ENCODE measurements at places on chromosomes 1 and 21.
A peak's percentile ranks its signal among the peaks of the same experiment; 100 is the strongest.

DNA sequence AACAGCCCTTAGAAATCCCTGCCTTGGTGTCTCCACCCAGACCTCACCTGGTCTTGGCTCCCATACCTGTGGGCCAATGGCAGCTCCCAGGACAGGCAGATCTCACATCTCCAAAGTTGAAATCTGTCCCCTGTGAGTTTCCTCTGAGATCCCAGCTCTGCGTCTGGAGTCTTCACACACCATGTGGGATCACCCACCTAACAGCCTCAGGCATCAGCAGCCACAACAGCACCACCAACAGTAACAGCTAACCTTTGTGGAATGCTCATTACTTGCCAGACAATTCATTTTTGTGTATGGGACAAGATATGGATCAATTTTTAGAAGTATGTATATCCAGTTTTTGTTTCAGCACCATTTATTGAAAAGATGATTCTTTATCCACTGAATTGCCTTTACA is 523.2 kb downstream of the MATN1 start:
- DNase-seq, result no peak

DNA sequence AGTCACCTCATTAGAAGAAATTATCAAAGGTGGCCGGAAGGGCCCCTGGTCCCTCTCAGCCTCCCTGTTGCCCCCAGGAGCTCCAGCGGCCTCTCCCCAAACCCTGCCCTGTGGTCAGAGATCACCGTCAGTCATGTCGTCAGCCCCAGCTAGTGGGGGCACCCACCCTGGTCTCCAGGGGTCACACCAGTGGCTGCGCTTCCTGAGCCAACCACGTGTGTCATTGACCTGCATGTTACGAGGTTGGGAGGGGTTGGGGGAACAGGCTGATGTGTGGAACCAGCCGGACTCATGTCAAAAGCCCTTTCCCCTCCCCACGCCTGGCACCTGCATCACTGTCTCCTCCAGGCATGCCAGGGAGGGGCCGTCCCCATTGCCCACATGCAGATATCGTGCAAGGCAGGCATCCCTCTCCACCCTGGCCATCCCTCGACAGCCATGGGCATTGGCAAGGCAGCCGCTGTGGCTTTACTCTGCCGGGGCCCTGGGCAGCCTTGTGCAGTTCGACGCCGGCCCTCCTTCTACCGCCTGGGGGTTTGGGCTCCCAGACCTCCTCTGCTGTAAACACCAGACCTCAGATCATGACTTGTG is 128.7 kb downstream of the CRYAA start:
- no peak for DNase-seq

- no peak for DNase-seq
Measured at GRCh38 chr1:193657552-193657951, 471.1 kb upstream of the B3GALT2 start.

GRCh38 chr1:152941037-152941711 is 5.8 kb upstream of the SPRR5 start:
- no peak for DNase-seq

DNA sequence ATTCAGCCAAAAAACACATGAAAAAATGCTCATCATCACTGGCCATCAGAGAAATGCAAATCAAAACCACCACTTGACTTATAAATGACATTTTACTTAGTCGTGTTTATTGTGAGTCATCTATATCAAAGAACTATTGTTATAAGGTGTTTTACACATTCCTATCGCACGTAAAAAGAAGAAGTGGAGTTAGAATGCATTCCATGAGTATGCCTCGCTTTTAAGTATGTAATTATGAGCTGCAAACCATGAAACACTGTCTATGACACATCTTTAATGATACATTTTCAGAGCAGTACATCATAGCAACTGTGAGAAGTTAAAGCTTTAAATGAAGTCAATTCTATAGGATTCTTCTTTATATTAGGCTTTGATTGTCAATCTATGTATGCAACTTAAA is 614.3 kb upstream of the ADAMTS5 start:
- no peak for DNase-seq

DNA sequence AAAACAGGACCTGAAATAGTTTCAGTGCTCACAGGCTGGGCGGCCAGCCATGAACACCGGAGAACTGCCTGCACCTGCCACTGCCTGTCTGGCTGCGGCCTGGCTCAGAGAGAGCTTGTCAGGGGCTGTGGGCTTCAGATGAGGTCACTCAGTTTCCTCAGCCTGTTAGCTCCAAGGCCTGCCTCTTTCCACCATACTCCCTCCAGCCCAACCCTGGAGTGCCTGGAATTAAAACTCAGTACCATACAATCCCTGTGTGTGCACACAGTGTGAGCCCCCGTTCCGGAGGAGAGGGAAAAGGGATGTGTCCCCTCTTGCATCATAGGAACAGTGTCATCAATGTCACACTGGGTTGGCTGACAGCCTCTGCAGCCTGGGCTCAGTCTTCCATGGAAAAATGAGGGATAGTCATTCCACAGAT is 16.2 kb downstream of the CACNA1S start:
- DNase-seq, result peak; percentile 2

DNA sequence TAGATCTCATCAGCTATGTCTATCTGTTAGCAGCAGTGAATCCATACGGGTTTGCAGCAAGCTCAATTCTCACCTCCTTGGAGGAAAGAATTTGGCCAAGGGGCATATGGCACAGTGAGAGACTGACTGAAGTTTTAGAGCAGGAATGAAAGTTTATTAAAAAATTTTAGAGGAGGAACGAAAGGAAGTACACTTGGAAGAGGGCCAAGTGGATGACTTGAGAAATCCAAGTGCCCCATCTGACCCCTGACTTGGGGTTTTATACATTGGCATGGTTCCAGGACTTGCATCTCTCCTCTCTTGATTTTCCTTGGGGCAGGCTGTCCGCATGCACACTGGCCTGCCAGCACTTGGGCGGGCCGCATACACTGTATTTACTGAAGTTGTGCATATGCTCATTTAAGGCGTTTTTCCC is 9.2 kb upstream of the OSBPL9 start:
- DNase-seq, result no peak

DNA sequence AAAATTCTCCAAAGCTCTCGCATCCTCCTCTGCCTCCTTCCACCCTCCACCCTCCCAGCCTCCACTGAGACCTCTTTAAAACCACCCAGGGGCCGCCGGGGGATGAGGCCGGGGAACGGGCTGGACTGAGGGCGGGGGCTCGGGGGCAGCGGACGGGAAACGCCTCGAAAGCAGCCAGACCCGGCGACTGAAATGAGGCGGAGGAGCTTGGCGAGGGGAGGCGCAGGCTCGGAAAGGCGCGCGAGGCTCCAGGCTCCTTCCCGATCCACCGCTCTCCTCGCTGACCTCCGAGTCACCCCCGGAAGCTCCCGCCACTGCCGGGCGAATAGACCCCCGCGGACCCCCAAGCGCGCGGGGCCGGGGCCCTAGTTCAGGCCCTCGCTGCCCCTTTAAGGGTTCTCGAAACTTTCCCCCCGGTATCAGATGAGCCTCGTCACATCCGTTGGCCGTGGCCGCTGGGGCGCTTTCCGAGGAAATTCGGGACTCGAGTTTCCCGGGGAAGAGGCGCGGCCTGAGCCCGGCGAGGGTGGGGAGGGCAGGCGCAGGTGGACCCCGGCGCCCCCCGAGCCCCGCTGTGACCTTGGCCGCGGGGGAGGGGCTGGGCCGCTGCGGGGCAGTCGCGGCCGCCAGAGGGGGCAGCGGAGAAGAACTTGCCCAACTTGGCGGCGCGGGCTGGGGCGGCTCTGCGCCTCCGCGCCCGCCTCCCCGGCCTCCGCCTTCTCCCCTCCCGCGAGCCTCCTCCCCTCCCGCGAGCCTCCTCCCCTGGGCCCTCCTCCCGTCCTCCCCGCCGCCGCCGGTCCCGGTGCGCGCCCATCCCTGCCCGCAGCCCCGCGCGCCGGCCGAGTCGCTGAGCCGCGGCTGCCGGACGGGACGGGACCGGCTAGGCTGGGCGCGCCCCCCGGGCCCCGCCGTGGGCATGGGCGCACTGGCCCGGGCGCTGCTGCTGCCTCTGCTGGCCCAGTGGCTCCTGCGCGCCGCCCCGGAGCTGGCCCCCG is at the start of gene BACE2:
BACE2 (plus strand) TSS at position 813 of the 995 bp plus-strand sequence; CDS start at position 917, 104 bp downstream.
- DNase-seq, result peak; percentile 63

DNA sequence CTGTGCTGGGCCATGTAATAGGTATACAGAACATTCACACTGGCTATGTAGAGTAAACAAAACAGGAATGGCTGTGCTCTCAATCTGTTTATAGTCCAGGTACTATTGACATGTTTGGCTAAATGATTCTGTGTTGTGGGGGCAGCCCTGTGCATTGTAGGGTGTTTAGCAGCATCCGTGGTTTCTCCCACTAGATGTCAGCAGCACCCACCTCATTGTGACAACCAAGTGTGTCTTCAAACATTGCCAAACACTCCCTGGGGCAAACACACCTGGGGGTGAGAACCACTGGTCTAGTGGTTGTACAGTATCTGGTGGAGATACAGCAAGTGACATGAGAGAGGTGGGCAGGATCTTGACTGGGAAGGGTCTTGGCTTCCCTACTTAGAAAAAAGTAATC is 80.4 kb upstream of the SPATA6 start:
- no peak for DNase-seq

DNA sequence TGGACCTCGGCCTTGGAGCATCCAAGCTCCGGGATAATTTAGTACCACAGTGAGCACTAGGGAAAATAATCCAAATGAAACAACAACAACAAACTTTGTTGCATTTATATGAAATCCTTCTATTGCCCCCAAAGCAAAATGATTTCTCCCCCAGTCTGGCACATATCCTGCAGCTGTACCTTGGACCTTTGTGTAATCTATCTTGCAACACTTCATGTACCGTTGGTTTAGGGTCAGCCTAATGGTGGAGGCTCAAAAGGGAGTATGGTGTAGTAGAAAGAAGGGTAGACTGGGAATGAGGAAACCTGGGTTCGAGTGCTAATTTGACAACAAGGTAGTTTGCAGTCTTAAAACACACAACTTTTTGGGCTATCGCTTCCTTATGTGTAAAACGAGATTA is 12.1 kb downstream of the GREM2 start:
- no peak for DNase-seq

DNA sequence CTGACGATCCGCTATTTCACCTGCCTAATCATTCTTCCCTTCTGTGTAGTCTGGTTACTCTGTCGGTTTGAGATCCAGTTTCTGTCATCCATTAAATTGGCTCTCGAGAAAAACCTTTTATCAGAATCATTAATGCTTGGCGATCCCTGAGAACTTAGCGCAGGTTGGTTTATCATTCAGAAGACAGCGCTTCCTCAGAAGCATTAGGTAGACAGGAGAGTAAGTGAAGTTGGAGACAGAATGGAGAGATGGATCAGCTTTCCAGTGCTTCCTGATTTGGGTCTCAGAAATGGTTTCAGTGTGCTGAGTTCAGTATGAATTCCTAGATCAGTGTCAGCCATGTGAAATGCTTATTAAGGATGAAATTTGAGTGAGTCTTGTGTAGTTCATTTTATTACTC is 1.3 kb downstream of the USP1 start:
- DNase-seq, result peak; percentile 37

- no peak for DNase-seq
Measured at GRCh38 chr1:69244211-69244610, 323.5 kb upstream of the LRRC7 start.

GRCh38 chr1:1779320-1779675 is 1.0 kb upstream of the NADK start:
- DNase-seq, result no peak

DNA sequence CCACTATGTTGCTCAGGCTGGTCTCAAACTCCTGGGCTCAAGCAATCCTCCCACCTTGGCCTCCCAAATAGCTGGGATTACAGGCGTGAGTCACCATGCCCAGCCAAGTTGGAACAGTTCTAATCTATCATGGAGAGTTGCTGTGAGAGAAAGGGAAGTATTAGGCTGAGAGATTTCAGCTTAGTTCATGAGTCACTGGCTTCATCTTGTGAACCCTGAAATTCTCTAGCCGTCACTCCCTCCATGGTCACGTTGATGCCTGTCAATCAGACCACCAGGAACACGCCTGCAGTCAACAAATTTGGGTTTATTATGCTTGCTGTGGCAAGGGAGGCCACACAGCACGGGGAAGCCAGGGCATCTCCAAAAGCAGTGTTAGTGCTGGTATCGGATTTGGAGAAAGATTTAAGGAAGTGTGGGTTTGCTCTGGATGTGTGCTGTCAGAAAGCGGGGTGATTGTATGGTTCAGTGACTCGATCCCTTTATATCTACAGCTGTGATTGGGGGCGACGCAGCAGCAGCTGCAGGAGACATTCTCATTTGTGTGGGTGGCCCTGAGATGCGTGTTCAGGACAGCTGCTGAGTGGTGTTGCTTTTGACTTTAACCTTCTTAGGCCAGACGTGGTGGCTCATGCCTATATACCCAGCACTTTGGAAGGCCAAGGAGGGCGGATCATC is 18.7 kb downstream of the UQCRHL start:
- DNase-seq, result no peak

DNA sequence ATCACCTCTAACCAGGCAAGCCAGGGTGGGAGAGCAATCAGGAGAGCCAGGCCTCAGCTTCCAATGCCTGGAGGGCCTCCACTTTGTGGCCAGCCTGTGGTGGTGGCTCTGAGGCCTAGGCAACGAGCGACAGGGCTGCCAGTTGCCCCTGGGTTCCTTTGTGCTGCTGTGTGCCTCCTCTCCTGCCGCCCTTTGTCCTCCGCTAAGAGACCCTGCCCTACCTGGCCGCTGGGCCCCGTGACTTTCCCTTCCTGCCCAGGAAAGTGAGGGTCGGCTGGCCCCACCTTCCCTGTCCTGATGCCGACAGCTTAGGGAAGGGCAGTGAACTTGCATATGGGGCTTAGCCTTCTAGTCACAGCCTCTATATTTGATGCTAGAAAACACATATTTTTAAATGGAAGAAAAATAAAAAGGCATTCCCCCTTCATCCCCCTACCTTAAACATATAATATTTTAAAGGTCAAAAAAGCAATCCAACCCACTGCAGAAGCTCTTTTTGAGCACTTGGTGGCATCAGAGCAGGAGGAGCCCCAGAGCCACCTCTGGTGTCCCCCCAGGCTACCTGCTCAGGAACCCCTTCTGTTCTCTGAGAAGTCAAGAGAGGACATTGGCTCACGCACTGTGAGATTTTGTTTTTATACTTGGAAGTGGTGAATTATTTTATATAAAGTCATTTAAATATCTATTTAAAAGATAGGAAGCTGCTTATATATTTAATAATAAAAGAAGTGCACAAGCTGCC is 19.8 kb downstream of the CSF1 start:
- no peak for DNase-seq

GRCh38 chr1:240734001-240734400 is 122.0 kb upstream of the GREM2 start:
- no peak for DNase-seq

DNA sequence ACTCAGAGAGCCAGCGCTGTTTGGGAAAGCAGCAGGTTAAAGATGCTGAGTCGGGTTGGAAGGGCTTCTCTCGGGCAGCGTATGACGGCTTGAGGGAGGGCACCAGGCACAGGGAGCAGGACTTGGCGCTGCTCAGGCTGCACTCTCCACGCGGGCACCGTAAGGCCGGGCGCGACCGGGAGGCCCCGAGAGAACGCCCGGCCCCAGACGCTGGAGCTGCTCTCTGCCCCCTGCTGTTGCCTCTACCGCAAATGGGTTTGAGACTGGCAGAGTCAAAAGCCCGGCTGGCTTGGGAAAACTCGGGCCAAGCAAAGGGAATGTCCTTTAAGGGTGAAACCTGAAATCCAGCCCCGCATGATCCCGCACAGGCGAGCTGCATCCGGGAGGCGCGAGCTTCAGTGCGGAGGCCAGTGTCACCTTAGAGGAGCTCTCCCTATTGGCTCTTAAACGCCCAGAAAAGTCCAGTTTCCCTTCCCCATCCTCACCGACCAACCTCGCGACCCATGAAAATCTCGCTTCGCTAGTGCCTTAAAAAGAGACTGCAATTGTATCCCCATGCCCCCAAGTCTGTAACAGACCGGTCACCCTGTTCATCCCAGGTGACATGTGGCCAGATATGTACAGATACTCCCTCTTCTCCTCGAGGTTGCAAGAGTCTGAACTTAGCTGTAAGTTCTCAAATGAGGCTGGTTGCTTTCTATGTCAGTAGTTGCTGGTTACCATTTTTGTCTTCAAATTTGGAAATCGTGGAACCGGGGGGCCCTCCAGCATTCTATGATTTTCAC is 1.1 kb downstream of the PRRX1 start:
- peak; percentile 28 for DNase-seq
